ENCODE measurements at places on chromosomes 13 and 19.

- peak; percentile 57 for DNase-seq
These were observed 294.2 kb downstream of the ZNF536 start for GRCh38 chr19:30666301-30666803.

- no peak for DNase-seq
These were observed 65.6 kb downstream of the IRS2 start for GRCh38 chr13:109720758-109721184.

GRCh38 chr19:1412995-1413800 lies 5.8 kb downstream of the DAZAP1 start:
- DNase-seq = no peak

DNA sequence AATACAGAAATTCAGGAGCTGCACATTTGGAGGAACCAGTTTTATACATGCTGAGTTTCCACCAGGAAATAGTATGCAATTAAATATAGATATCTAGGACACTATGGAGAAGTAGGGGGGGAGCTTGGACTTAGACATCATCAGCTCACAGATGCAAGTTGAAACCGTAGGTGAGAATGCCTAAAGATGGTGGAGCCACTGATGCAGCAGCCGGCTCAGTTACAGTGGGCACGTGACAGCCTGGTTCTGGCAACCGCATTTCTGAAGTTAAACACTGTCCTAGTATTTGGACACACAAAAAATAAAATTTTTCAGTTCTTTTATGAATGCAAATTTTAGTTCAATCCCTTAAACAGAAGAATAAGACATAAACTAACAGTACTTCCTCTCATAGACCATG lies 91.5 kb upstream of the FRY start:
- no peak for DNase-seq

- no peak for DNase-seq
These were observed 1592.1 kb downstream of the EFNB2 start for GRCh38 chr13:104943331-104943730.

DNA sequence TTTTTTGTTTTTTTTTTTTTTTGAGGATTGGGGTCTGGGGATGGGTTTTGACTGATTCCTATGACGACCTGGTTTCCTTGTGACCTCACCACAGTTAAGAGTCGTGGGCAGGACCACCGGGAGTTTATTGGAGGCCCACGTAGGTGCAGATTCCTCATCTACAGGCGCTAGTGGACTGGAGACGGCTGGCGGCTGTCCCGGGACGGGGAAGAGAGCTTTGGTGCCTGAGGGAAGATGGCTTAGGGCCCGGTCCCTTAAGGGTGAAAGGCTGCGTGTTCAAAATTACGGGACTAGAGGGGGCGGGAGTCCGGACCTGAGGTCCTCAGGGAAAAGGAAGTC lies 682 bp upstream of the TEAD2 start:
- no peak for DNase-seq

DNA sequence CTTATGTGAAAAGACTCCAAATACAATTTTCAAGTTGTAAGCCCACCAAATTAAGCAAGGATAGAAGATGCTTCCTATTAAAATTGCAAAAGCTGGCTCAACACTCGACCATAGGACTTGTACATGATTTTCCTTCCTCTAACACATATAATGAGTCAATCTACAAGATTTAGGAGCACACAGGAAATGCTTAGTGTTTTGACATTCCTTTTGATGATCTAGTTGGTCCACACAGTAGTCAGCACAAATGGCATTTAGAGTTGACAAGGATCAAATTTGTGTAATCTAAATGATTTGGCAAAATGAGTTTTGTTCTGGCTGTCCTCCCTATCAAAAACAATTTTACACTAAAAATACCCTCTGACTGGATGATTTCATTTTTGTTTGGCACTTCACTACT lies 340.2 kb downstream of the DIAPH3 start:
- DNase-seq = peak; percentile 4

GRCh38 chr19:29098863-29099481 lies 114.0 kb downstream of the UQCRFS1 start:
- DNase-seq = peak; percentile 89

DNA sequence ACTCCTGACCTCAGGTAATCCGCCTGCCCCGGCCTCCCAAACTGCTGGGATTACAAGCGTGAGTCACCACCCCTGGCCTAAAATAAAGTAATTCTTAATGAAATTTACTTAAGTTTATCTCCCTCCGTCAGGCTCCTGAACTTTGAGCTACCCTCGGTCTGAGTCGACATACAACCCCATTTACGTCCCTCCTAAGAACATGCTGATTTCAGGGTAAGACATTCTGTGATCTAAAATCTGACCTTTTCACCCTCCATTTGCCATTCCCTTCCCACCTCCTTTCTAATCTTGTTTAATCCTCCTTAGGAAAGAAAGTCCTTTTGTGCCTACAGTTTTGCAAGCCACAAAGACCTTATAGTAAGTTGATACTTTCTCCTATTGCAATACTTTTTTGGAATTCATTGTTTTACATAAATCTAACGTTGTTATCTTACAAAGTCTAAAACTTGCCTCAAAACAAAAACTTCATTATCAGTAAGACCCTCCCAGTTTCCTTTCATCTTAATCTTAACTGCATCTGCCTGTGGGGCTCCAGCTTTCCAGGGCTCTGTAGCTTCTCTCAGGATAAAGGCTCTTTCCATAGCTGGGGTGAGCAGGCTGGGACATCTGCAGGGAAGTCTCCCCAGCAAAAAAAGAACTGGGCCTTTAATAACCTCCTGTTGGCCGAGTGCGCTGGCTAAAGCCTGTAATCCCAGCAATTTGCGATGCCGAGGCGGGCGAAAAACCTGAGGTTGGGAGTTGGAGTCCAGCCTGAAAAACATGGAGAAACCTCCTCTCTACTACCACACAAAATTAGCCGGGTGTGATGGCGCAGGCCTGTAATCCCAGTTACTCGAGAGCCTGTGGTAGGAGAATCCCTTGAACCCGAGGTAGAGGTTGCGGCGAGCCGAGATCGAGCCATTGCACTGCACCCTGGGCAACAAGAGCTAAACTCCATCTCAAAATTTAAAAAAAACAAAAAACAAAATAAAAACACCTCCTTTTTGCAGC lies 143.1 kb downstream of the ZNF737 start:
- DNase-seq = no peak

Measured in hepatic stellate cell (primary cell).